ENCODE measurements at places on chromosomes 6 and 20. TPM values are rescaled to one million over a fixed set of nuclear protein-coding genes. Genes with fewer than 3 reads are reported as not detected.

The RING1 gene
- polyA plus RNA-seq: 16.4 TPM

The GDAP1L1 gene
- polyA plus RNA-seq: 73.0 TPM

The AIF1 gene
- polyA plus RNA-seq: 6.3 TPM

The FAM184A gene
- 6.3 TPM for polyA plus RNA-seq

The FOXS1 gene
- 0.47 TPM for polyA plus RNA-seq

The IMPG1 gene
- polyA plus RNA-seq: 0.02 TPM

The HECA gene
- polyA plus RNA-seq: 2.4 TPM

The HLA-DRB1 gene
- 7.2 TPM for polyA plus RNA-seq

The EMILIN3 gene
- 5.2 TPM for polyA plus RNA-seq

The HRH3 gene
- polyA plus RNA-seq: 3.1 TPM

The WFDC10B gene
- polyA plus RNA-seq: 0.36 TPM

The CPXM1 gene
- polyA plus RNA-seq: 90.9 TPM

The PRL gene
- not detected for polyA plus RNA-seq

The SRMS gene
- 0.39 TPM for polyA plus RNA-seq

The BACH2 gene
- 1.9 TPM for polyA plus RNA-seq

The INSM1 gene
- polyA plus RNA-seq: 1.4 TPM

The DEFB124 gene
- not detected for polyA plus RNA-seq

The LAMP5 gene
- polyA plus RNA-seq: 0.66 TPM

The ISM1 gene
- polyA plus RNA-seq: 0.62 TPM

The ADNP gene
- 21.1 TPM for polyA plus RNA-seq

The SLC32A1 gene
- 0.09 TPM for polyA plus RNA-seq

The PCSK2 gene
- 4.2 TPM for polyA plus RNA-seq

The TMEM14B gene
- polyA plus RNA-seq: 109 TPM

The ZNF334 gene
- polyA plus RNA-seq: 8.8 TPM

The BICRAL gene
- 6.9 TPM for polyA plus RNA-seq

The TCFL5 gene
- polyA plus RNA-seq: 6.2 TPM

The LPA gene
- polyA plus RNA-seq: 0.08 TPM

The KCNK15 gene
- polyA plus RNA-seq: 0.33 TPM

The ZKSCAN8 gene
- polyA plus RNA-seq: 10.7 TPM

The IL17F gene
- not detected for polyA plus RNA-seq

The EXOC2 gene
- 25.5 TPM for polyA plus RNA-seq

The SLC22A7 gene
- not detected for polyA plus RNA-seq

The BANF2 gene
- polyA plus RNA-seq: not detected

The PEX7 gene
- 10.5 TPM for polyA plus RNA-seq

The PSORS1C2 gene
- 0.11 TPM for polyA plus RNA-seq

The TMC2 gene
- not detected for polyA plus RNA-seq

The PHACTR1 gene
- 3.9 TPM for polyA plus RNA-seq

The SLC25A27 gene
- 4.9 TPM for polyA plus RNA-seq

The DUSP15 gene
- 6.0 TPM for polyA plus RNA-seq

The RAET1G gene
- polyA plus RNA-seq: 0.08 TPM

The POPDC3 gene
- 6.5 TPM for polyA plus RNA-seq

The IL17A gene
- not detected for polyA plus RNA-seq

The ZFP57 gene
- polyA plus RNA-seq: 0.85 TPM

The C20orf144 gene
- 0.21 TPM for polyA plus RNA-seq

The SNRNP48 gene
- 4.3 TPM for polyA plus RNA-seq

The PRPH2 gene
- polyA plus RNA-seq: 0.23 TPM

The XPO5 gene
- polyA plus RNA-seq: 62.2 TPM

The PPP1R14C gene
- 0.30 TPM for polyA plus RNA-seq

The SYNJ2 gene
- 3.7 TPM for polyA plus RNA-seq

The SLC35A1 gene
- 4.7 TPM for polyA plus RNA-seq

Data from H1 (cell line).